8988T (cell line): ENCODE measurements at places on chromosomes 16 and 17.

DNA sequence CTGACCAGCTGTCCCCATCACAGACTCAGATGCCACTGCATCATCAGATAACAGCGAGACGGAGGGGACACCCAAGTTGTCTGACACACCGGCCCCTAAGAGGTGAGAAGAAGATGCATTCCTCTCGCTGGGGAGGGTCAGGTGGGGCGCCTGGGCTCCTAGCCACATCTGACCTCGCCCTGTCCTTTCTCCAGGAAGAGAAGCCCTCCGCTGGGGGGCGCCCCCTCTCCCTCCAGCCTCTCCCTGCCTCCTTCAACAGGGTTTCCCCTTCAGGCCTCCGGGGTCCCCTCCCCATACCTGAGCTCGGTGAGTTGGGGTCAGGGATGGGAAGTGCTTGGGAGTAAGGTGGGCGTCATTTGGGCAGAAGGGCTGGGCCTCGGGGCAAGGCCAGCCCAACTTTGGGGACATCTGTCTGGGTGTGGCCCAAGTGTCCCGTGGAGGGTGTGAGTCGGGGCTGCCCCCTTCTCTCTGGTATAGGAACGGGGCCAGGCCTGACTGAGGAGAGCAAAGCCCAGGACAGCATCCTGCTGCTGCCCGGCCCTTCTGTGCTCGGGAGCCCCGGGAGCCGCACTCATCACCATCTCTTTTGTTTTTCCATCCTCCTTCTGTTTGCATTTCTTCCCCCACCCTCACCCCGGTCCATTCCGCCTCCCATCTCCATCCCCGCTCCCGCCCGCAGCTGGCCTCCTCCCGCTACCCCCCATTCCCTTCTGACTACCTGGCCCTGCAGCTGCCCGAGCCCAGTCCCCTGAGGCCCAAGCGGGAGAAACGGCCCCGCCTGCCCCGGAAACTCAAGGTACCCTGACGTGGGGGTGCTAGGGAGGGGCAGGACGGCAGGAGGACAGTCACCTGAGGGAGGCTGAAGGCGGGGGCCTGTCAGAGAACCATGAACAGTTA, 4.9 kb downstream of the INO80E start:
- DNase-seq, result no peak

- DNase-seq, result no peak
Observed at GRCh38 chr16:12392585-12393091, 411.0 kb downstream of the CPPED1 start.

DNA sequence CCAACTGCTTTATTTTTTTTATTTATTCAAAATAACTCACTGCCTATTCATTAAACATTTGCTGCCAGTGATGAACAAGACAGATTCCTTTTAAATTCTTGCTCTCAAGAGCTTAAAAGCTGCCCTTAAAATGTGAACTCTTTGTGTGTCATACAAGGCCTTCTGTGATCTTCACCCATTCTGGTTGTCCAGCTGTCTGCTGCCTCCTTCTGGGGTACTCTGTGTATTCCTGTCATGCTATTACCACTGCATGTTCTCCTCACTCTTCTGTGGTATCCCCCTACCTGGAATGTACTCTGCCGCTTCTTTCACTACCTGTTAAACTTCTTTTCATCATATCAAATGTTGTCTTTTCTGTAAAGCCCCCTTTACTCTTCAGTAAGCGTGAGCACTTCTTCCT, 165.8 kb downstream of the CHD9 start:
- no peak for DNase-seq

DNA sequence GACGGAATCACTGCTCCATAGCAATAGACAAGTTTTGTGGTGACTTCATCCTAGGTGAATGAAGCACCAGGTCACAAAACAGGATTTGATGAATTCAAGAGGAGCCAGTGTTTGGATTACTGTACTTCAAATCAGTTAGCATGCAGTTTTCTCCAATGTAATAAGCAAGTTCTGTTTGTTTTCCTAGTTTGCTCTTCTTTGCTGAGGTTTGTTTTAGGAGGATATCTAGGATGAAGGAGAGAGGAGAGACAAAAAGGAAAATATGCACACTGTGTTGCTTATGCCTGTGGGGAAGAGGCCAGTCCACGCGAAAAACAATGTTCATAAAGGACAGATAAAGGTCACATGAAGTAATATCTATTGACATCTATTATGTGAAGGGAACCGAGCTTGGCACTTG, 9.0 kb downstream of the KRT37 start:
- DNase-seq, result no peak

DNA sequence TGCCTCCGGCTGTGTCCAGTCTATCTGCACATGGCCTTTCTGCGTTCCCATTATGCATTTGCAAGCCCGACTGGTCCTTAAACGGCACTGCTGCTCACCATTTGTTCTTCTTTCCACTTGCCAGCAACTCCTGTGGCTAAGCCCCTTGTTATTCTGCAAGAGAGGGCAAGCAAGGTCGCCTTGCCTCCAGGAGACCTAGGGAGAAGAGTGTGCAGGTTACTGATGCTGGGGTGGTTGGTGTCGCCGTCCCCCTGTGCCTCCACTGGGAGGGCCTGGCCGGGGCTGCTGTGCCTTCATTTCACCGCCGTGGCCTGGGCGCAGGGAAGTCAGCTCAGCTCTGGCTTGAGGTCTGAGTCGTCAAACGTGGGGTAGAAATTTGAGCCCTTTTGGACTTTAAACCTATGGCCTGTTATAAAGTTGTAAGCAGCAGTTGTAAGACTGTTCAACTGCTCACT, 12.7 kb downstream of the SLC6A4 start:
- no peak for DNase-seq

DNA sequence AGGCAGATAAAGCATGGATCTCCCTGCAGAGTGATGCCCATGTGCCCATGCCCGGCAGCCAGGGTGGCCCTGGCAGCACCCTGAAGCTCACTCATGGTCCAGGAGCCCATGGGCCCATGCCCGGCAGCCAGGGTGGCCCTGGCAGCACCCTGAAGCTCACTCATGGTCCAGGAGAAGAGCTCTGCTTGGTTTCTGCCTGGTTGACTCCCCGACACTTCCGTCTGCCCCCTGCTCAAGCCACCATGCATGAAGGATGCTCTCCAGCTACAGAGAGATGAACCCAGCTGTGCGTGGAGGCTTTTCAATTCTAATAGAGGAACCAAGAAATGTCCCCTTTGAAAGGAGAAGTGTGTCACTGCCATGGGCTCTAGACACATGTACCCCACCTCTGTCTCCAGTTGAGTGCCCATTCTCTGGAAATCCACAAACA, 8.7 kb downstream of the CCL17 start:
- DNase-seq, result no peak

DNA sequence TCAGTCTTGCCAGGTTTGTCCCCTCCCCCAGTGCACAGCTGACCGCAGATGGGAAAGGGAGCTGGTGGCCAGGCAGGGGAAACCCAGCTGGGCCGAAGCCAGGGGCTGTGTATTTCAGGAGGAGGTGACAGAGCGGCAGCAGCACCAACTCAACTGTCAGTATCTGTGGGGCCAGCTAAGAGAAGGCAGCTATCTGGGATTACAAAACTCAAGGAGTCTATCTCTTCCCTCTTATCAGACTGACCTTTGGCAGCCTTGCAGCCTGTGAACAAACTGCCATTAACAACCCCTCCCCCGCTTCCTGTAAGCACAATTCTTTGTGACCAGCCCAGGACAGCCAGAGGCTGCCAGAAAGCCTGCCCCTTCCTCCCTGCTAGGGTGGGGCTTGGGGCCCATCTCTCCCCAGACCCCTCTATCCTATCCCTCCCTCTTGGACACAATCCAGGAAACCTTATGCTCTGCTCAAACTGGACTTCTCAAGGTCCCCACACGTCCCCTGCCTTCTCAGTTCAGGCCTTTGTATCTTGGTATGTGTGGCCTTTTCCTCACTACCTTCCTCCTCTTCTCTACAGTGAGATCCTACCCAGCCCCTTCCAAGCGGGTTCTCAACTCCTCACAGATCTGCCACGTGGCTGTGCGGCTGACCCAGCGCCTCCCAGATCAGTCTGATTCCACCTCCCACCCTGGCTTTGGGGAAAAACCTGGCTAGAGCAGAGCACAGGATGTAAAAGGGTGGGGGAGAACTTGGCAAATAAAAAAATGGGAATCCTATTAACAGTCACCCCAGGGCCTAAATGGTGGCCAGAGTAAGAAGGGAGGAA, 10.5 kb downstream of the ST3GAL2 start:
- no peak for DNase-seq

DNA sequence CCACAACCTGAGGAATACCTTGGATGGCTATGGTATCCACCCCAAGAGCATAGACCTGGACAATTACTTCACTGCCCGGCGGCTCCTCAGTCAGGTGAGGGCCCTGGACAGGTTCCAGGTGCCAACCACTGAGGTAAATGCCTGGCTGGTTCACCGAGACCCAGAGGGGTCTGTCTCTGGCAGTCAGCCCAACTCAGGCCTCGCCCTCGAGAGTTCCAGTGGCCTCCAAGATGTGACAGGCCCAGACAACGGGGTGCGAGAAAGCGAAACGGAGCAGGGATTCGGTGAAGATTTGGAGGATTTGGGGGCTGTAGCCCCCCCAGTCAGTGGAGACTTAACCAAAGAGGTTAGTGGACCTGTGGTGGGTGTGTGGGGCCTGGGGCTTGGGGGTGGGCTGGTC, 3.1 kb downstream of the NFE2L1 start:
- DNase-seq, result no peak

- DNase-seq, result no peak
Observed at GRCh38 chr17:37083456-37083855, 134.7 kb downstream of the AATF start.
